Neural progenitor cell (in vitro differentiated cells): ENCODE measurements at places on chromosomes 13 and 19. TPM values are rescaled to one million over a fixed set of nuclear protein-coding genes. Genes with fewer than 3 reads are reported as not detected.

DNA sequence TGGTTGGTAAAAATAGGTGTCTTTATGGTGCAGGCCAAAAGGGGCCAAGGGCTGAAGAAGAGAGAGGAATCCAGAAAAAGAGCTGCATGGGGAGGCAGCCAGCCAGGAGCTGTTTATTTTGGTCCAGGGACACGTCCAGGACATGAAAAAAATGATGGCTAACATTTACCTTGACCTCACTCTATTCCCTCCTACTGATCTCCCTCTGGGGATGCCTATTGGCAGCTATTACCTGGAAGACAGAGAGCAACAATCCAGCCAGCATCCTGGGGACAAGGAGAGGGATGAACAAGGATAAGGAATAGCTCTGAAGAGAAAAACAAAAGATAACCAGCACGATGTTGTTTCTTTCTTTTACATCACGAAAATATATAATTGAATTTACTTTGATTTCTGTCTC, 1599.6 kb downstream of the SLITRK5 start:
- no peak for DNase-seq

GRCh38 chr13:26872525-26873385, 112.2 kb upstream of the GPR12 start:
- peak; percentile 87 for DNase-seq

The SLC25A41 gene
- total RNA-seq = 0.46 TPM in 1 of 2 replicates, not detected in the other

The SBK3 gene
- total RNA-seq = 3.3 and 15.1 TPM in 2 replicates

DNA sequence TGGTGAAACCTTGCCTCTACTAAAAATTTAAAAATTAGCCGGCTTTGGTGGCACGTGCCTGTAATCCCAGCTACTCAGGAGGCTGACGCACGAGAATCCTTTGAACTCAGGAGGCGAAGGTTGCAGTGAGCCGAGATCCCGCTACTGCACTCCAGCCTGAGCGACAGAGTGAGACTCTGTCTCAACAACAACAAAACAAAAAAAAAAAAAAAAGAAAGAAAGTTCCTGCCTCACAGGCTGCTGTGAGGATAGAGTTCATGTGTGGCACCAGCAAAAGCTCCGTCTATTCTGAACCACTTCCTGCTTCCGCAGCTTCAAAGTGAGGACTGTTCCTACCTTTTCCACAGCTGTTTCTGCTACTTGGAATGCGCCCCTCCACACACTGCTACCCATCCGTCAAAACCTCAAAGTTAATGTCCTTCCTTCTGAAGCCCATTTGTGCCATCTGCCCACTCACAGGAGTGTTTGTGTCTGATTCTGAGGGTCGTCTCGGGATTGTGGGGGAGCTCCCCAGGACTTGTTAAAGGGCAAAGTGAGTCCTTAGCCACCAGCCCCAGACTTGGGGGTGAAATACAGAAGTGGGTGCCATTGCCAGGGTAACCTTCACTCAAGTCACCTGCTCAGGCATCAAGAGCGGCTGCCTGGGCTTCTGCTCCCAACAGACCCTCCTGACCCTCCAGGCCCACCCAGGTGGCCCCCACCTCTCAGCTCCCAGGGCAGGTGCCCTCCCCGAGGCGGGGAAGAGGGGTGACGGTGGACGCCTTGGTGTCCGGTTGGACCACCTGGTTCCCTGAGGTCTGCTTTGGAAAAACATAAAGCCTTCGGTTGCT, 2.9 kb downstream of the MFSD12 start:
- DNase-seq = no peak

- DNase-seq = no peak
Observed at GRCh38 chr13:110280985-110281688, 25.8 kb downstream of the COL4A1 start.

DNA sequence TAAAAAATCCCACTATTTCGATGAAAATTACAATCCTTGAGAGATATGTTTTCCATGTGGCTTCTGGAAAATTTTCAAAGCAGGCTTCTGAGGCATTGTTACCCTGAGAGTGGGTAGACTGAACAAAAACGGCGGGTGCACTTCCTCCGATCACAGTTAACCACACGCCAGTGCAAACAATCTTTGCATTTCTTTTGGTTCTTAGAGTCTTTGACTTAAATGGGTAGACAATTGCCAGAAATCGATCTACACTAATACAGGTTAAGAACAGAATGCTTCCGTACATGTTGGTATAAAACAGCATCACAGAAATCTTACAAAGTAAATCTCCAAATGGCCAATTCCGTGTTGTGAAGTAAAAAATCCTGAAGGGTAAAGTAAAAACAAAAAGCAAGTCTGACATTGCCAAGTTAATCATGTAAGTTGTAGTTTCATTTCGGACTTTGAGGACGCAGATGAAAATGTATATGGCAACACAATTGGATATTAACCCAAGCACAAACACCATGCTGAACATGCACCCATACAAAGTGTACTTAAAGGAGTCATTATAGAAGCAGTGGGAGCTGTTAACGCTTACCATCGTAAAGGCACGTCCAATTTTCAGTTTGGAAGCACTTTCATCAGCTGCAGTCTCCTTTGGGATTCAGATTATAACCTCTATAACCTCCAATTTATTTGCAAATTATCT, 927 bp downstream of the LPAR6 start:
- DNase-seq = peak; percentile 11
